ENCODE measurements at places on chromosomes 4 and X. TPM values are rescaled to one million over a fixed set of nuclear protein-coding genes. Genes with fewer than 3 reads are reported as not detected.

Gene RNF150
- 0.43 TPM for total RNA-seq

Gene ANOS1
- 2.4 TPM for total RNA-seq

Gene ANAPC4
- total RNA-seq = 17.3 TPM

Gene SPANXD
- total RNA-seq = not detected
